ENCODE measurements at places on chromosomes 3 and 15.

- no peak for DNase-seq
Observed at GRCh38 chr3:105177576-105177975, 189.1 kb upstream of the ALCAM start.

DNA sequence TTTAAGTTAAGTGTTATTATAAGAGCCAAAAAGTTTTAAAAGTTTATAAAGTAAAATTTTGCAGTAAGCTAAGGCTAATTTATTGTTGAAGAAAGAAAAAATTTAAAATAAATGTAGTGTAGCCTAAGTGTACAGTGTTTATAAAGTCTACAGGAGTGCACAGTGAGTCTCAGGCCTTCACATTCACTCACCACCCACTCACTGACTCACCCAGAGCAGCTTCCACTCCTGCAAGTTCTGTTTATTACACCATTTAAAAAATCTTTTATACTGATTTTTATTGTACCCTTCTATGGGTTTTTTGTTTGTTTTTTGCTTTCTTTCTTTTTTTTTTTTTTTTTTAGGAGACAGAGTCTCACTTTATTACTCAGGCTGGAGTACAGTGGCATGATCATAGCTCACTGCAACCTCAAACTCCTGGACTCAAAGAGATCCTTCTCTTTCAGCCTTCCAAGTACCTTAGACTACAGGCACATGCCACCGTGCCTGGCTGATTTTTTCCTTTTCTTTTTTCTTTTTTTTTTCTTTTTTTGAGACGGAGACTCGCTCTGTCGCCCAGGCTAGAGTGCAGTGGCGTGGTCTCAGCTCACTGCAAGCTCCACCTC is 25.9 kb downstream of the CSTA start:
- no peak for DNase-seq

DNA sequence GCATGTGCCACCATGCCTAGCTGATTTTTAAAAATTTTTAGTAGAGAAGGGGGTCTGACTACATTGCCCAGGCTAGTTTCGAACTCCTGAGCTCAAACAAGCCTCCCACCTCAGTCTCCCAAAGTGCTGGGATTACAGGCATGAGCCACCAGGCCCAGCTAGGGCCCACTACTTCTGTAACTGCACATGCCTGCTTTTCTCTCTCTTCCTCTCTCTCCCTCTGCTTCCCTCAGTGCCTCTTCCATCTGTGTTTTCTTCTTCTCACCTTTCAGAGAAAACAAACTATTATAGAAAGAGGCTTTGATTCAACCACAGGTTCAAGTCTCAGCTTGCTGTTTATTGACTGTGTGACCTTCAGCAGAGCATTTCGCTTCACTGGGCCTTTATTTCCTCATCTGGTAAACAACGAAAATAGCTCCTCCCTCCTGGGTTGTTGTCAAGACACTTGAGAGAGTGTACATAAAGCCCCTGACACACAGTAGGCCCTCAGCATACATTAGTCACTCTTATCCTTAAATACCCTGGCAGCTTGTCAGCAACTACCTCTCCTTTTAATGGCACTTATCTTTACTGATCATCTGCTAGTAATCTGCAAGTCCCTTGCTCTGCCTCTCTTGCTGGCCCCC is 10.2 kb downstream of the TADA3 start:
- no peak for DNase-seq

DNA sequence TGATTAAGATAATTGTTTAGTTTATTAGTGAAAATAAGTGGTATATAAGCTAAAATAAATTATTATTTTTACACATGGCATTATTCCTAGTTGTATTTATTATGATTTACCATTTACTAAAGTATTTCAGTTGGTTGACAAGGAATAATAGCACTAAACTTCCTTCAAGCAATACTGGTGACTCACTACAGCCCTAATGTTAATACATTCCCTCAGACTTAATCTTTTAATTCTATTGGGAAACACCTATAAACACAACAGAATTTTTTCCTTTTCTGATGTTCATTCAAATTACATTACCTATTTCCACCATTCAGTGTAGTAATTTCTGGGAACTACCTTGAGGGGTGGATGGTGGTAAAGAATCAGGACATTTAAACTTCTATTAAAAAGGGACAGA is 264.0 kb downstream of the TIGIT start:
- no peak for DNase-seq

DNA sequence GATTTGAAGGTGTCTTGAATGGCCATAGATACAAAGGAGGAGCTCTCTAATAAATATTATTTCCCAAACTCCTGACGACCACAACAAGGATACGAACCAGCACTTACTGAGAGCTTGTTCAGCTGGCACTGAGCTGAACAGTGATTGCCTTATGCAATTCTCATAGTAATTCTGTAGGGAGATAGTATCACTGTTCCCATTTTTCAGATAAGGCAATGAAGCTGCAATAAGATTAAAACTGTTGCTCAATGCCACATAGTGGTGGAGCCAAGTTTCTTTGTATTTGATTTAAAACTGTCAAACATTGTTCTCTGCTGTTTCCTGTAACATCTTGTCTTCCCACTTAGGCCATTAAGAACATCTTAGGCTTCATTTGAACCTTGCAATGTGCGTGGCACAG is 163.9 kb downstream of the RPLP1 start:
- DNase-seq = no peak

DNA sequence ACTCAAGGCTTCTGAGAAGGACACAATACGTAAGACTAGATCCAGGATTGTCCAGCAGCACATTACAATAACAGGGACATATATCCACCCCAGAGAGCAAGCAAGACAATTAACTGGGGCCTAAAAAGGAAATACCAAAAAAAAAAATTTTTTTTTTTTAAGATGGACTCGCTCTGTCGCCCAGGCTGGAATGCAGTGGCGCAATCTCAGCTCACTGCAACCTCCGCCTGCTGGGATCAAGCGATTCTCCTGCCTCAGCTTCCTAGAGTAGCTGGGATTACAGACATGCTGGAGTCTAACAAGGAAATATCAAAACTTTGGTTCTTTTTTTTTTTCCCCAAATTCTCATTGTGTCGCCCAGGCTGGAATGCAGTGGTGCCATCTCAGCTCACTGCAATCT is 28.8 kb upstream of the IMPDH2 start:
- DNase-seq = no peak

DNA sequence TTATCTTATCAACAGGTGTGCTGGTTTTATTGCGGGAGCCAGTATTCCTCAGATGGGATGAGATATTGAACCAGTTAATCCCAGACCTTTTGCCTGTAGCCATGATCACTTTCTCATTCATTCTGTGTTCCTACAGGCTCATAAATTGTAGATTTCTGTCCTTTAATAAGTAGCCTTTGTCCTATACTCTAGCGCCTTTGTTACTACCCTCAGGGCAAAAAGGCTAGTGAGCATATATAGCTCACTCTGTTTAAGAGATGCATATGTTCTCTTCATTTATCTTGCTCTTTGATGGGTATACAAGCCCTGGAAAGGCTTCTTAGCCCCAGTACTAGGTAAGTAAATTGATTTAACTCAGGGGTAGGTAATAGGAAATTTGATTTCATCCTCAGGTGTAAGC is 95.1 kb downstream of the OXSM start:
- no peak for DNase-seq

- DNase-seq = no peak
Observed at GRCh38 chr3:128807186-128807830, 72.1 kb upstream of the ACAD9 start.

- no peak for DNase-seq
Observed at GRCh38 chr3:190499122-190499521, 14.8 kb upstream of the IL1RAP start.

- no peak for DNase-seq
Observed at GRCh38 chr3:180447136-180447535, 154.8 kb upstream of the TTC14 start.

- no peak for DNase-seq
Observed at GRCh38 chr3:119062892-119063291, 28.2 kb upstream of the IGSF11 start.

DNA sequence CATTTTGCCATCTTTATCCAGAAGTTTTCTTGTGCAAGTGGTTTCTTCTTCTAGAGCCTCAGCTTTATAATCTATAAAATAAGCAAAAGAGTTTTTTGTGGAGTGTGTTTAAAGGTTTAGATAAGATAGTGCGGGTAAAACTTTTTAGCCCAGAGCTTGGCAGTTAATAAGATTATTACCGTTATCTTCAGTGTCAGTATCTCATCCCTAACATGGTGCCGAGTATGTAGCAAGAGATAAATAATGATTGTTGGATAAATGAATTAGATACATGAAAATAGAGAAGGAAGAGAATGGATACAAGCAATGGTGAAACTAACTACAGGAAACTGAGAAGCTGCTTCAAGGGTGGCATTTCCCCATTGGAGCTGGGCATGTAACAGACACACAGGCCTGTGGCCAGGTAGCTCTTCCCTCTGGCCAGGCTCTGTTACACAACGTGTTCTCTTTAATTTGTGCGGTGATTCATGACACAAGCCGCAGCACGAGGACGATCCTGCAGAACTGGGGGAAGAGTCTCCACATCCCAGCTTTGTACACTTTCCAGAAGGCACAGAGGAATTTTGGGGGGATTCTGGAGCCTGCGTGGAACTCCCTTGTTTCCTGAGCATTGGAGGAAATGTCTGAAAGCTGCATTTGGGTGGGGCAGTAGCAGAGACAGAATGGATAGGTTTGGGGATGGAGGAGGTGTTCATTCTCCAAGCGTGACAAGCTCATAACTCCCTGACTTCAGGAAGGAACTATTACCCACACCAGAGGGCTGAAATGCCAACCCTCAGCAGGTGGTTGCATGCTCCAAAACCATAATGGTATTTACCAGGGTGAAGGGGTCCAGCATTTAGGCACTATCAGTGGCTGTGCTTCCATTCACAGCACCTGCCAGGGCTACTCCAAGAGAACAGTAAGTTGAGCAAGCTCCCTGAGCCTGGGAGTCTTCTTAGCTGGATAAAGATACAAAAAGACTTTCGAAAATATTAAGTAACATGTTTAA is 14.2 kb upstream of the ST6GAL1 start:
- no peak for DNase-seq

- DNase-seq = no peak
Observed at GRCh38 chr15:53462651-53463050, 296.8 kb downstream of the WDR72 start.

DNA sequence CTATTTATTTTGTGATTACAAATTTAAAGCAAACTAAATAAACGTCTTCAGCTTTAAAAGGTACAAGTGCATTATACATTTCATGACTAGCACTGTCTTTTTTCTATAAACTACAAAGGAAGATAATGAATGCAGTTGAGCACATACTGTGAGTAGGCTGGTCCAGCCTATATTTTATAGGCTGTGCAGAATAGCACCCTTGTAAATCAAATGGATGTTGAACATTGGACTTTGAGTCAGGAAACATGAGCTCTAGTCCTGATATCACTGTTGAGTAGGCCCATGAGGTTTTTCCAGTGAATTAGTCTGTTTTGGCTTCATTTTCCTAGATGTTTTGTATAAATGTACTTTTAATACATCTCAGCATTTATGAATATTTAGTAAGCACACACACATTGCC is 447.3 kb upstream of the KCNMB2 start:
- no peak for DNase-seq

GRCh38 chr15:90020936-90021507 is 19.9 kb downstream of the ZNF710 start:
- no peak for DNase-seq

DNA sequence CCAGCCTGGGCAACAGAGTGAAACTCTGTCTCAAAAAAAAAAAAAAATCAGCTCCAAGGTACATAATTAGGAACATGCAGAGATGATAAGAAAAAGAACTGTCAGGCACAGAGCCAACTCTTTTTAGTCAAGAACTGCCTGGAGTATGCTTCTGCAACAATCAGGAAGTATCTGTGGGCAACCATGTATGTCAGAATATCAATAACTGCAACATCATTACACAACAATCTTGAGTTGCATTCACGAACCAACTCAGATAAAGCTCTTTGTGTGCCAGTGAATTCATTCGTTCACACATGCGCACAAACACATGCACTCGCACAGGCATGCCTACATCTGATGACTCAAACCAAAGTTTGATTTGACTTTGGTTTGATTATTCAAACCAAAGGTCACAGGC is 32.1 kb downstream of the EFHB start:
- DNase-seq = no peak

DNA sequence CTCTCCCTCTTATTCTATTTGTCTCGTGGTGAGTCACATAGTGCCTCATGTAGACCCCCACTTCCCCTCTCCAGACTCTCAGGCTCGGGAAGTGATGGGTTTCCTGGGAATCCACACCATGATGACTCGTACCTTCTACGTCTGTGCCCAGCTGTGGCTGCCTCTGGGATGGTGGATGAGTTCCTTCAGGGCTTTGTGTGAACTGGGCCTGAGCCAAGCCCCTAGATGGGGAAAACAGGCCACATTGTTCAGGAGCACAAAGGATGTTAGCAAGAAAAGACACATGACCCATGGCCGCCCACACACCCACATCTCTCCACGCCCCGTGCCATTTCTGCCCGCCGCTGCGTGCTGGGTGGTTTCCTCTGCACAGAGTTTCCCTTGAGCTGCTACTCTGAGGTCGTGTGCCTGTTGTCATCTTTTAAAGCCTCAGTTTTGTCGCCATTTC is 10.5 kb downstream of the ISG20 start:
- DNase-seq = peak; percentile 62

DNA sequence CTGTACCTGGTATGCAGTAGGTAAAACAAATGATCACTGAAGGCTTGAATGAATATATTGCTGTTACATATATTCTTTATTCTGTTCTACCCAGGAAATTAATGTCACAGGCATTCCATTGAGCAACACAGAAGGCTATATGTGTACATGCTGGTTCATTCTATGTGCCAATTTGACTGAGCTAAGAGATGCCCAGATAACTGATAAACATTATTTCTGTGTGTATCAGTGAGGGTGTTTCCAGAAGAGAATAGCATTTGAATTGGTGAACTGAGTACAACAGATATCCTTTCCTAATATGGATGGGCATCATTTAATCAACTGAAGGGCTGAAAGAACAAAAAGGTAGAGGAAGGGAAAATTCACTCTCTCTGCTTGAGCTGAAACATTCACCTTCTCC is 886.8 kb downstream of the FHIT start:
- no peak for DNase-seq

DNA sequence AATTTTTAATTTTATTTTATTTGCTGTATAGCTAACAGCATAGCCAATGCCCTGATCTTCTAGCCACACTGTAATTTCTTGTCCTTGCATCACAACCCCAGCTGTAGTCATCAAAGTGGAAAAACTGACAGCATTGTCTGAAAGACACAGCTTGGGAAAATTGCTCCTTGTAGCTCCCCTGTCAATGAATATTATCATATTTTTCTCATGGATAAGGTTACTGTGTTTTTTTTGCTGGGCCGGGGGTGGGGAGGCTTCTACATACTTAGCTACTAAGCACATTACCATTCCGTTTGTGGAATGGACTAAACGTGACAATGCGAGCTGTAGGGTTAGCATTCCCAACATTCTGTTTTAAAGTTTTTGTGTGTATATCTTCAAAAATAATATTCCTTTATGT is 381.3 kb downstream of the TIGIT start:
- no peak for DNase-seq

Data from CD4-positive, alpha-beta memory T cell (primary cell).